ENCODE measurements at places on chromosomes 1 and 21.

- no peak for DNase-seq
Measured at GRCh38 chr1:69929308-69930057, 275.9 kb downstream of the LRRC40 start.

DNA sequence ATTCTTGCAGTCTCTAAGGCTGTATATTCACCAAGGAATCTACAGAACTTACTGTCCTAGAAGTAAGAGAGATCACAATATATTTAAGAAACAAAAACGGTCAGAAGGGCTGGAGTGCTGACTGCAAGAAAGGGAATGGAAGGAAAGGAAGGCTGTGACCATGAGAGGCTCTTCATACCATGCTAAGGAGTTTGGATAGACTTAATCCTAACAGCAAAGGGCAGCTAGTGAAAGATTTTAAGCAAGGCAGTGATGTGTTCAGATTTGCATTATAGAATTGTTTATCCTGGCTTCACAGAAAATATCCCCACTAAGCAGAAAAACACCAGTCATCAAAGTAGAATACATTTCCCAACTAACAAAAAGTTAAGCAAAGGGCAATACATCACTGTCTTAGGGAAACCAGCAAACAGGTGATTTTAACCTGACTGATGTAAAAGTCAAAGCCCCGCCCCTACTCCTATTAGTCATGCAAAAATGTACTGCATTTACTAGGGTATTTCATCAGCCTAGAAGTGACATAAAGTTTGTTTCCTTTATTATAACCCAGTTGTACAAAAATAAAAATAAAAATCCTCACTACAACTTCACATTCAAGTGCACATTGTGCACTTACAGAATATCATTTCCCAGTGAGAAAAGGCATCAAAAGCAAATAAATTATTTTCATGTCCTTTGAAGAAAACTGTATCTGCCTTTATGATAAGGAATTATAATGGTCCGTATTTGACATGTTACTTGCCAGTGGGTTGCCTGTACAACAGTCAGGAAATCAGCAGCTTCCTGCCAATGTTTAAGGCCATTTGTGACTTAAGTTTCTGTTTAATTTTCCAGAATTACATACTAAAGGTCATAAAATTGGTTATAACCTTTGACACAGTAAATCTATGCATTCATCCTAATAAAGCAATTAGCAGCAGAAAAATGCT lies 17.2 kb downstream of the JAK1 start:
- no peak for DNase-seq

DNA sequence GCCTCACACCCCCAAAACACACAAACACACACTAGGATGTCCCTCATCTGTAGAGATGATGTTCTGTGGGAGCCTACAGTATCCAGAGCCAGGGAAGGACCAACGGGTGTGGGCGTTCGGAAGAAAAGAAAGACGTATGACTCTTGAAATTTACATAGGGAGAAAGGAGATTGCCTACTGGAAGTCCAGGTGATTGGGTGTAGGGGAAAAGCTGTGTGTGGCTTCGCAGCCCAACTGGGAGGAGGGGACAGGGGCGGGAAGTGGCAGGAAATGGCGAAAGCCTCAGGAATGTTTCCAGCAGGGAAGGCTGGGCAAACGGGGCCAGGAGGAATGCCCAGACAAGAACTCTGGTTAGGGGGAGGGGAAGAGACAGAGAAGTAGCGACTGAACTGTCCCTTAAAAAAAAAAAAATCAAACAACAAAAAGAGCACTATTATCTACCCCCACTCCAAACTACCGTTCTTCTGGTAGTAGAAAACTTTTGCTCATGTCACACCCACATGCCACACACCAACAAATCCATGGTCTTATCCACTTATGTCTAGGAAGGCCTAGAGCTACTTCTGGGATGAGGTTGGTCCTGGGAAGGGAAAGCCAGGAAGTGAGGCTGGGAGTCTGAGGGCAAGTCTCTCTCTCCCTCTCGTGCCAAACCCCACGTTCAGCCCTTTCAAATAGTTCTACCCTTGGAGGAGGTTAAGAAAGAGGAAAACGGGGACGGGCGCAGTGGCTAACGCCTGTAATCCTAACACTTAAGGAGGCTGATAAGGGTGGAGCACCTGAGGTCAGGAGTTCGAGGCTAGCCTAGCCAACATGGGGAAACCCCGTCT lies 1.8 kb upstream of the CKS1B start:
- peak; percentile 95 for DNase-seq

DNA sequence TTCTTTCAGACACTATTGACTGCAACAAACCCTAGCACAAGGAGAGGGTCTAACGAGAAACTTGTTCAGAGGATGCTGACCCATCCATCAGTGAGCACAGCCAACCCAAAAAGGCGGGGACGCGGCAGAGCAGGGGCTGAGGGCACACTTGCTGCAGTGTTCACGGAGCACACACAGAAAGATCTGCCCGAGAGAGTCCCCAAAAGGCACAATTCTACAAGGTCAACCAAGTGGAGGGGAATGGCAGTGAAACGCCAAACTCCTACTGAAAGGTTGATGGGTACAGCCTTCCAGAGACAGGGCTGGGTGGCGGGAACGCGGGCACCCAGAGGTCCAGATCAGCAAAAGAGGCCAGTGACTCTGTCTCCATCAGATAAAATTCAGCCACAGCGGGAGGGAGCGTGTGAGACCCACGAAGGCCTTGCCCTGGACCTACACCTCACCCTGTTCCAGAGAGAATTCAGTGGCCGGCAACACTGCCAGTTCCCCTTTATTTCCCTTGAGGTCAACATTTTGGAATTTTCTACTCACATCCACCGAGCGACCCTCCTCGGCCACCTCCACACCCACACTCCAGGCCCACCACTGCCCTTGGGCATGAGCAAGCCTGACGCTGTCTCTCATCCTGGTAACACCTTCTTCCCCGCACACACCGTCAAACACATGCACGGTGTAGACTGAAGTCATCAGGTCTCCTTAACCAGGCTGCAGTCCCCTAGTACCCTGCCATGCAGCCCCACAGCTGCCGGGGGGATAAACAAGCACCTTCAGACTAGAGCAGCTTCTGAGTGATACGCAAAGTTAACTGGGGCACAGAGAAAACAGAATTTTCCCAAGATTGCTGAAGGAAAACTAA lies 5.5 kb downstream of the GNG4 start:
- no peak for DNase-seq

- no peak for DNase-seq
Measured at GRCh38 chr1:33222381-33222780, 33.9 kb upstream of the ZNF362 start.

- no peak for DNase-seq
Measured at GRCh38 chr1:43878440-43878839, 55.2 kb upstream of the ARTN start.

DNA sequence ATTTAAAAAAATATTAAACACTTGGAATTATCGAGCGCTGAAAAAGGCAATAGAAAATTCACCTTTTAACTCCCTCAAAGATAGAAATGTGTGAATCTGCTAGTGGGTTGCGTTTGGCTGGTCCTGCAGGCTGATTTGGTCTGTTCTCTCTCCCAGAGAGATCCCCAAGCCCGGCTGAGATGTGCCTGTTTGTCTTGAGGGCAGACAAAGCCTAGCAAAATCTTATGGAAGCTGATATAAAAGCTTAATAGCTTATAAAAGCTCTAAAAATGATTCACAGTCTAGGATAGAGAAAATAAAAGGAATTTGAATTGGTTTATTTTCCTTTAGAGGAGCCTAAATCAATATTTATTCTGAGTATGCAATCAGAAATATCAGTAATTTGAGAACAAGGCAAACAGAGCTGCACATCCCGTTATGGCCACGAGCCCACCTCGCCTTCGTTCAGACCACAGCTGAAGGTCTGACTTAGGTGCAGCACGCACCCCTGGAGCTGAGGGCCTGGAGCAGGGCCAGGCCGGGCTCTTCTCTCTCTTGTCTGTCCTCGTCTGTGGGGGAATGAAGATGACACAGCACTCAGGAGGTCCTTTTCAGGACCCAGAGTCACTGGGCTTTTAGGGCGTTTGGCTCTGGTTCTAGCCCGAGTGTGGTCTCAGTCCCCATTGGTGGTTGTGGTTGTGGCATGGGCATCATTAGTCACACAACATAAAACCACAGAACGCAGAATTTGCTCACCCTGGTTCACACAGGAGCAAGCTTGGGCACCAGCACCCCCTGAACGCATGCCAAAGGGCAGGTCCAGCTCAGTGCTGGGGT lies 18.6 kb downstream of the PDE9A start:
- no peak for DNase-seq

- no peak for DNase-seq
Measured at GRCh38 chr1:117209094-117209493, 1.6 kb downstream of the VTCN1 start.

GRCh38 chr1:33055210-33056008 lies 18.7 kb upstream of the AK2 start:
- peak; percentile 45 for DNase-seq

DNA sequence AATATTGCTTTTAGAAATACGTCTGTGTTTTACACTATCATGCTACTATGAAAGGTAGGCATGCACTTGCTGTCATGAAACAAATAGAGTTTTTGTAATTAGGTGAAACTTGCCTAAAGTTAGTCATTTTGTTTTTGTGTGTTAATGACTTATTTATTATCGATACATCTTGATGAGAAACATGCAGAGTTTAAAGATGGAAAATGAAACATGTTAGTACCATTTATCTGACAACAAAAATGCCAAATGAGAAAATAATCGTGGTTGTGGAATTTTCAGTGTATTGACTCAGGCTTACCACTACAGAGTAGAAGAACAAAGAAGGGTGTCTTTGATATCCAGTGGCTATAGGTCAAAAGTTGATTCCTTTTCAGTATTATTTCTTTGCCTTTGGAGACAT lies 105.5 kb downstream of the NCAM2 start:
- DNase-seq: no peak

DNA sequence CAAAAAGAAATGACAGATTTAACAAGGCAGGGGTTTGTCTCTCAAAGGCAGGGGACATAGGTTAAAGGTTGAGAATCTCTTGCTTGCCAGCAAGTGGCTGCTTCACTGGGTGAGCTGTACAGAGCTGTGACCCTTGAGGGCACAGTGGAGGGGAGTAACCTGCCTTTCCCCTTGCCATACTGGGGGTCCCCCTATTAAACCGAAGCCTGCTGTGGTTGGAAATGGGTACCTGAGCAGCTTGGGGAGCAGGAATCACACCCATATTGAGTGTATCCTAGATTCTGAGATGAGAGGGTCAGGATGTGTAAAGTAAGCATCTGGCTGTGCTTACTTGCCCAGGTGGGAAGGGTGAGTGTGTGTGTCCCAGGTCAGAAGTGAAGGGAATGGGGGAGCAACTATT lies 31.8 kb downstream of the WNT4 start:
- no peak for DNase-seq

Measured in lower leg skin (tissue), 4 donors.